ENCODE measurements at places on chromosomes 7 and 10. TPM values are rescaled to one million over a fixed set of nuclear protein-coding genes. Genes with fewer than 3 reads are reported as not detected.

DNA sequence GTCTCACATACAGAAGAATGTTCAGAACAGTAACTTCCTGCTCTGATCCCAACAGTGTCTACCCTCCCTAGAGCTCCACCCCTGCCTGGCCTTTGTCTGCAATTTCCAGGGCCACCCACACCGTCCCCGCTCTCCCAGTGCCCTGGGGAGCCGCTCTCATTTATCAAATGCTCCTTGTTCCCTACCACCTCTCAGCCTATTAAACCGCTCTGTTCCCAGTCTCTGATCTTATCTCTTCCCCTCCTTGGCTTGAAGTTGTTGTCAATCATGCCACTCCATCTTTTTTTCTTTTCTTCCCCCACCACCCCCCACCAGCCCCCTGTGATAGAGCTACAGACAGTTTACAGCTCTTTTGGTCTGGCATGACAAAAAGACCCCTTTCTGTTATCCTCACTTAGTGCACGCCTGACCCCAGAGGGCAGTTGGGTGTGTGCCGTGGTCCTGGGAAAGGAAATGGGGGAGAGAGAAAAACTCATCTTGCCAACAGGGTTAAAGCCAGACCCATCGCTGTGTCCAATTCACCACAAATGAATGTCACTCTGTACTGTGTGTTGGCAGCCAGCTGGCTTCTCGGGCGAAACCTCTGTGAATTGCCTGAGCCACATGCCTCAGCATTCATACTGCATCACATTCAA is 28.8 kb upstream of the HECTD2 start:
- DNase-seq = no peak

DNA sequence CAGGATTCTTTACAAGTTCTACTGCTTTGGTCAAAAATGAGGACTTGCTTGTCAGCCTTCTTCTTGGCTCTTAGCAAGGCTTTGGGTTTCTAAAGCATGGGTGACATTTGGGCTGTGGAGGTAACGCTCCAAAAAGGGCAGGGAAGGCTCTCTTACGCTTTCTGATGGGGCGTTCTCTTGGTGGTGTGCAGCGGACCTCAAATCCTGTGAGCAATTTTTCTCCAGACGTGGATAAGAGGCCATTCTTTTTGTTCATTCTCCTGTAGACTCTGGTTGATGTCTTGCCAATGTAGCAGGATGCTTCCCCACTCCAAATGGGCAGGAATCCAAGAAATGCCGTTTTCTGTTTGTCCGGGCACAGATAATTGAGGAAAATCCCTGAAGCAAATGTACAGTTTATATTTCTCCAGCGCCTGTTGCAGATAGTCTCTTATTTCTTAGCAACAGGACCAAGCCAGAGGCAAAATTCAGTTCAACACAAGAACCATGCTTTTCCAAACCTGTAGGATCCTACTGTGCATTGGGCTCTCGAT is 138.4 kb upstream of the NFE2L3 start:
- no peak for DNase-seq

The ADO gene
- 24.4 TPM for total RNA-seq

DNA sequence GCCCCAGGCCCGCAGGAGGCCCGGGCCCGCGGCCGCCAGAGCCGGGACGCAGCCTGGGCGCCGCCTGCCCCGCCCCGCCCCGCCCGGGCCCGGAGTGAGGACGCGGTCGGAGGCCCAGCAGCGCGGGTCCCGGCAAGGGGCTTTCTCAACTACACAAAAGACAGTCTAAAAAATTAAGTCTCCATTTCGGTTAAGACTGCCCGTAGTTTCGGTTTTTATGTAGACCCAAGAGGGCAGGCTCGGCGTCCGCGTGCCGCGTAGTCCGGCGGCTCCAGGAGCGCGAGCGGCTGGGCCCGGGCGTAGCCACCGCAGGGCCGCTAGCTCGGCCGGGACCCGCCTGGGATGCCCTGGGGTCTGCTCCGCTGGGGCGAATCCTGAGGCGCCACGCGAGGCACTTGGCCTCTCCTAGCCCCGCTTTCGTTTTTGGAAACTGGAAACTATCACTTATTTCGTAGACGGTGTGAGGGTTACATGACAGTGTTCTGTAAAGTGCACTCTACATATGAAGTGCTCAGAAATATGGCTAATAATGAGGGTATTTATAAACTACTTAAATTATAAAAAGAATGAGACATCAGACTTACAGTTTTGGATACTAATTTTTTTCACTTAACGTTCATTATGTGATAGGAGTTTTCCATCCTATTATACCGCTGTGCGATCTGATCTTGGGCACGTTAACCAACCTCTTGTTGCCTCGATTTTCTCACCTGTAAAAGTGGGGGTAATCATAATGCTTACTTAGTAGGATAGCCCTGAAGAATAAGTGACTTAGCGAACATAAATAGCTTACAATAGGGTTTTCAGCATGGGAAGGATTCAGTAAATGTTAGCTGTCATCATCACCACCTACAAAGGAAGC is 573 bp downstream of the BLVRA start:
- DNase-seq = peak; percentile 48

DNA sequence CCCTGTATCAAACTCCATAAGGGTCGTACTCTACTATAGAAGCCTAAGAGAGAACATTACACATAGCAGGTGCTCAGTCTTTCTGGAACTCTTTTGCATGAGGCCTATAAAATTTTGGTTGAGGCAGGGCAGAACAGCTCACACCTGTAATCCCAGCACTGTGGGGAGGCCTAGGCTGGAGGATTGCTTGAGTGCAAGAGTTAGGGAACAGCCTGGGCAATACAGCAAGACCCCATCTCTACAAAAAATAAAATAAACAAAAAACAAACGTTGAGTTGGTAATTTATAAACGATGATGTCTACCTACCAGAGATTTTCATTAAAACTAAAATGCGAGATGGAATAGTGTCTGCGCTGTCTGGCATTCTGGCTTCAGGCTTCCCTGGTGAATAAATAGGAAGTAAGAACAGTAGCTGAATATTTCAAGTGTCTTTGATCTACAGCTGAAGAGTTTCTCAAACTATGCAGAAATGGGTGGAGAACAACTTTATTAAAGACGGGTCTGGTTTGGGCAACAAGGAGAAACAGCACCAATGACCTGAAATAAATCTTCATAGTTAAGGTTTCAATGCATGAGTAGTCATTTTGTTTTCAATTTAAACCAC is 774 bp downstream of the PON2 start:
- no peak for DNase-seq

GRCh38 chr10:80144067-80144695 is 11.7 kb downstream of the PLAC9 start:
- DNase-seq = peak; percentile 52

DNA sequence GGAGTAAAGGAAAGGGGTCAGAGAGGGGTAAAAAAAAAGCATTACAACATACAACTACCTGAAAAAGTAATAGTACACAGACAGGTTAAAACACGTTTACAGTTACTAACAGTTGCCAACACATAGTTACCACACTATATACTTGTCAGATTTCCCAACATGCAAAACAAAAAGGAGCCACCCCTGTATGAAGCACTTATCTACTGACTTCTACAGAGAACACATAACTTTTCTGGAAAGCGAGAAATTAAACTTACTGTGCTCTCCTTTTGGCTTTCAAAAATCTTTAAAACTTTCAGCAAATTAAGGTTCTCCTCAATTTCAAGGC is 2.1 kb downstream of the ABI1 start:
- DNase-seq = no peak

The CLRN3 gene
- total RNA-seq = not detected

DNA sequence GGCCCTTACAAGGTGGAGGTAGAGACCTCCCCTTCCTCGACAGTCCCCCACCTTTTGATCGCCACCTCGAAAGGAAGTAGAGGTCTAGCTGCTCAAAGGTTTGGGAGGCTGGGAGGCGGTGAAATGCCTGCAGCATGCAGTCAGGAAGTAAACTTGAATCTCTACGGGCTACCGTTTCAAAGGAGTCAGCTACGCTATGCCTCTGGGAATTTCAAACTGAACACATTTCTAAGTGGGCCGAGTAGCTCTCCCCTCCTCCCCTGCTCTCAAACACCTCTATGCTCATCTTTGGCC is 68.0 kb downstream of the CXCL12 start:
- no peak for DNase-seq

DNA sequence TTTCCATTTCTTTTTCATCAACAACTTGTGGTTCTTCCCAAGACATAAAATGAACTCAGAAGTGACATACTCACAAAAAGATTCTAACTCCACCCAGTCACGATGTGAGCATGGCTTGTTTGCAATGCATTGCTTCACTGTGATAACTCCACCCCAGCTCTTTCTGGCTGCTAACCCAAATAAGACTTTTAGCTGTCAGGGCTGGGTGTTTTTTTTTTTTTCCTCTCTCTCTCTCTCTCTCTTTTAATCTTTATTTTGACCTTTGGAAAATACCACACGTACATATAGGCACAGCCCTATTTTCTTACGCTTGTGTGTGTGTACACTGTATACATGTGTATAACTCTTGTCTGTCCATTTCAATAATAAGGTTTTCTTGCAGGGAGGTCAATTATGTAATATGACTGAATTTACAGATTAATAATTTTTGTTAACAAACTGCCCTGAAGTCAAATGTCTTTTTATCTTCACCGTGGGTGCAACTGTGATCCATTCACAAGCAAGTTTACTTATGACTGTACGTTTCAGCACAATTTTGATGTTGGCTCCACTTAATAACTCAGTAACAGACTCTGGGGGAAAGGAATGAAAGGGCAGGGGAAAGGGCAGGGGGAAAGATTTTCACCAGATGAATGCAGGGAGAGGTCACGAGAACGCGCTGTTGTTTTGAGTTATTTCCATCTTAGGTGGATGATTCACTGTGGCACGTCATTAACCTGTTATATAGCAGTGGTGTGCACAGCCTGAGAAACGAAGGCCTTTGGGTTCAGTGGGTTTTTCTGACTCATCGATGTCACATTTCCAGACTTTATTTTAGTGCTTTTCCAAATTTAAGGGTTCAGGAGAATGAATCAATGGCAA is 49.1 kb downstream of the APBB1IP start:
- no peak for DNase-seq

All from ovary (tissue), 10 donors.